ENCODE measurements at places on chromosomes 2 and 18. TPM values are rescaled to one million over a fixed set of nuclear protein-coding genes. Genes with fewer than 3 reads are reported as not detected.

Gene FAM237A
- not detected for total RNA-seq

Gene SLC9A4
- total RNA-seq = 0.11 TPM

Gene SKOR2
- not detected for total RNA-seq

Gene UGT1A8
- total RNA-seq = not detected

Gene CNRIP1
- not detected for total RNA-seq

Gene CRIM1
- total RNA-seq = 3.1 TPM

Gene LRRC30
- not detected for total RNA-seq

Gene CIB4
- total RNA-seq = not detected

Gene ACOXL
- total RNA-seq = 2.8 TPM

Gene LINC00305
- total RNA-seq = not detected

Gene SLC11A1
- 0.27 TPM for total RNA-seq

Gene RBFA
- 28.7 TPM for total RNA-seq

Gene UGT1A7
- not detected for total RNA-seq

Gene ASPRV1
- total RNA-seq = 1.3 TPM

Gene ZNF892
- total RNA-seq = 4.1 TPM

Gene DNAH6
- total RNA-seq = 0.23 TPM

Gene TANC1
- total RNA-seq = 0.20 TPM

Gene ZDBF2
- 7.5 TPM for total RNA-seq

Gene USP34
- 96.6 TPM for total RNA-seq

Gene IL1R1
- 0.11 TPM for total RNA-seq

Gene CACNB4
- 0.14 TPM for total RNA-seq

Gene TFPI
- total RNA-seq = not detected

Gene SERPINB11
- not detected for total RNA-seq

Gene KLHL14
- total RNA-seq = not detected

Gene TM4SF20
- not detected for total RNA-seq

Gene PDE6D
- total RNA-seq = 34.6 TPM

Gene ERBB4
- not detected for total RNA-seq

Gene PCARE
- not detected for total RNA-seq

Gene CXCR1
- 1.6 TPM for total RNA-seq

Measured in T-helper 2 cell treated with Interferon-gamma antibody and Interleukin-4, amounts not matched to agents 100 ng/mL and 5 ng/mL, for 36 hours (primary cell).